ENCODE measurements at places on chromosomes 7 and 10.

DNA sequence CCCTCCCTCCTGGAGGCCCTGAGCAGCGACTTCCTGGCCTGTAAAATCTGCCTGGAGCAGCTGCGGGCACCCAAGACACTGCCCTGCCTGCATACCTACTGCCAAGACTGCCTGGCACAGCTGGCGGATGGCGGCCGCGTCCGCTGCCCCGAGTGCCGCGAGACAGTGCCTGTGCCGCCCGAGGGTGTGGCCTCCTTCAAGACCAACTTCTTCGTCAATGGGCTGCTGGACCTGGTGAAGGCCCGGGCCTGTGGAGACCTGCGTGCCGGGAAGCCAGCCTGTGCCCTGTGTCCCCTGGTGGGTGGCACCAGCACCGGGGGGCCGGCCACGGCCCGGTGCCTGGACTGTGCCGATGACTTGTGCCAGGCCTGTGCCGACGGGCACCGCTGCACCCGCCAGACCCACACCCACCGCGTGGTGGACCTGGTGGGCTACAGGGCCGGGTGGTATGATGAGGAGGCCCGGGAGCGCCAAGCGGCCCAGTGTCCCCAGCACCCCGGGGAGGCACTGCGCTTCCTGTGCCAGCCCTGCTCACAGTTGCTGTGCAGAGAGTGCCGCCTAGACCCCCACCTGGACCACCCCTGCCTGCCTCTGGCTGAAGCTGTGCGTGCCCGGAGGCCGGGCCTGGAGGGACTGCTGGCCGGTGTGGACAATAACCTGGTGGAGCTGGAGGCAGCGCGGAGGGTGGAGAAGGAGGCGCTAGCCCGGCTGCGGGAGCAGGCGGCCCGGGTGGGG, 2.2 kb downstream of the TRIM56 start:
- no peak for DNase-seq

GRCh38 chr10:94043431-94043990, 49.8 kb downstream of the PLCE1 start:
- DNase-seq: no peak

- no peak for DNase-seq
Observed at GRCh38 chr7:21169667-21170580, 258.0 kb upstream of the SP4 start.

DNA sequence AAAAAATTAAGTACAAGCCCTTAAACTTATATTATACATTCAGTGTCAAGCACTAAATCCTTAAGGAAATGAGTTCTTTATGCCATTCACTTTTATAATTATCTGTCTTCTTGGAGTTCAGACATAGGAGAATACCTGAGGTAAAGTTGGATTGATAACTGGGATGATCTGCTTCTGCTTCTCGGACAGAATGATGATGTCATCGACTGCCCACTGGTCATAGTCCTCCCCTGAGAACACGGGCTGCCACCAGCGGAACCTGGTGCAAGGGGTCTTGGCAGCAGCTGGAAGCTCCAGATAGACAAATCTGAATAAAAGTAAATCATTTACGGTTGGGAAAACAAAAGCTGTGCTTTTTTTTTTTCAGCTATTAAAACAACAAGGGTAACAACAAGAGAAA, 148.2 kb upstream of the SLC26A5 start:
- DNase-seq: no peak

GRCh38 chr10:11153766-11154165, 136.1 kb downstream of the CELF2 start:
- DNase-seq: no peak

DNA sequence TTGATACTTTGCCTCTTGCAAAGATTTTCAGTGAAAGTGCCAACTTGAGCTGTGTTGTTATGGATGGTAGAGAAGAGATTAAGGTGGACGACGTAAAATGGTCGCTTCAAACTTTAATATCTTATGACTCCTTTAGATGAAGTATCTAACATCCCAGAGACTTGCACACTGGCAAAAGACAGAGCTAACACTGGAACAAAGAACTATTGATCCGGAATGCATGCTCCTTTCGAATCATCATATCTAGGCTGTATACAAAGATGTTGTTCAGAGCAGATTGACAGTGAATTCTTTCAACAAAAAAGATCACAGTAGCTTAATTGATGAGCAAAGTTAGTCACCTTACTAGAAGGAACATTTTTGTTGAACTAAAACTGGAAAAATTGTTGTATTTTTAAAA, 592.7 kb downstream of the NXPH1 start:
- DNase-seq: no peak

GRCh38 chr10:58967551-58968388, 208.7 kb upstream of the PHYHIPL start:
- DNase-seq: no peak

- DNase-seq: no peak
Observed at GRCh38 chr7:4824120-4824775, 37.6 kb downstream of the PAPOLB start.

- no peak for DNase-seq
Observed at GRCh38 chr10:129658376-129659072, 191.5 kb downstream of the MGMT start.

DNA sequence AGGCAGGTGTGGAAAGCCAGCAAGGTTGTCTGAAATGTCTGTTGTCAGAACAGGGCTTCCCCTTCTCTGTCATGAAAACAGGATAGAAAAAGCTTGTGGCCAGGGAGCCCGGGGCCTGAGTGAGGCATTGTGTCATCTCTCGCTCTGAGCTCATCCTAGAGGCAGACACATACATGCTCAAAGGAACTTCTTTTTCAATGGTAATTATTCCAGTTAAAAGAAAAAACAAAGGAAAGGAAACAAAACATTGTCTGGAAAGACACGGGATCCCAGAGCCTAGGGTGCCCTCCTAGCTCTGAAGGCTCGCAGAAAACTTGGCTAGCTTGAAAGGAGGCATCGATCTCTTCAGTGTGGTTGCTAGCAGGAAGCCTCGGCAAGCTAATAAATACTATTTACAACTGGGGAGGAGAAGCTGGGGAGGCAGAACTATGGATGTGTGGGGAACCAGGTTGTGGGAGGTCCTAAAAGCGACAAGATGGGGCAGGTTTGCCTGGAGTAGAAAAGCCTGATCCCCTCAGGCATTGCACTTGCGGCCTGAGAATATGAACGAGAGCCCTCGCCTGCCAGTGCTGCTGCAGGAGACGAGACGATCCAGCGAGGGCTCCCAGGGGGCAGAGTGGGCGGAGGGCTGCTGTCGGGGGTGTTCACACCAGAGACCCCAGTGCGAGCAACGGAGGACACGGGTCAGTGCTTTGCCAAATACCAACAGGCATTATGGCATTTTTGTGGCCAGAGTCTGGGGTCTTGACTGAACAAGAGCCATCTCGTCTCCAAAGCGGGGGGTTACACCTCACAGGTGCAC, 32.8 kb upstream of the DGKI start:
- no peak for DNase-seq

DNA sequence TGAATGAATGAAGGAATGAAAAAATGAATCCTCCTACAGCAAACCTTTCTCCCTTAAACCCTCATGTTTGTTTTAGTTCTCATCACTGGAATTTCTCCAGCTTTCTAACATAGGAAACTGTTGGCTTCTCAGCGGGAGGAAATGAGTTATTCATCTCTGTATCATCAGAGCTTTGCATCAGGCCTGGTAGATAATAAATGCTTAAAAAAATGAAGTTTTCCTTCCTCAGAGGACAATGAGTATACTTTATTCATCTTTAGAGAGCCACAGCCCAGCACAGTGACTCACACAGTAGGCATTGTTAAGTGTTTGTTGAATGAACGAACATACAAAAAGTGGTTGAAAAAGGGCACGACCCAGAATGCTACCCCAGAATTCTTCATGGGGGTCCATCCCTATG, 62.6 kb downstream of the COL13A1 start:
- no peak for DNase-seq

Measured in right forelimb (tissue), 1 donor.